ENCODE measurements at places on chromosomes 11 and 22. TPM values are rescaled to one million over a fixed set of nuclear protein-coding genes. Genes with fewer than 3 reads are reported as not detected.

- DNase-seq: no peak
Observed at GRCh38 chr11:77519847-77520246, 46.0 kb upstream of the PAK1 start.

DNA sequence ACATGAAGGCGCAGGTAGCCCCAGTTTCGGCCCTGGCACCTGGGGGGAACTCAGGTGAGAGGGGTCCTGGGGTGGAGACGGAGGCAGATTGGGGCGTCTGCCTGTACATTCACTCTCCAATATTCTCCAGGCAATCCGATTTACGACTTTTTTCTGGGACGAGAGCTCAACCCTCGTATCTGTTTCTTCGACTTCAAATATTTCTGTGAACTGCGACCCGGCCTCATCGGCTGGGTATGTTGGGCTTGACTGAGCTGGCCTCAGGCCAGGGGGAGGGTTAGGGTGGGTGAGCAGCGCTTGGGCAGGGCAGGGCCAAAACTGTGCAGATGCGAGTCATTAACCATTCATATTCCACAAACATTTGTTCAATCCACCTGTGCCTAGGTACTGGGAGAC, 1.7 kb downstream of the TM7SF2 start:
- DNase-seq: peak; percentile 57

DNA sequence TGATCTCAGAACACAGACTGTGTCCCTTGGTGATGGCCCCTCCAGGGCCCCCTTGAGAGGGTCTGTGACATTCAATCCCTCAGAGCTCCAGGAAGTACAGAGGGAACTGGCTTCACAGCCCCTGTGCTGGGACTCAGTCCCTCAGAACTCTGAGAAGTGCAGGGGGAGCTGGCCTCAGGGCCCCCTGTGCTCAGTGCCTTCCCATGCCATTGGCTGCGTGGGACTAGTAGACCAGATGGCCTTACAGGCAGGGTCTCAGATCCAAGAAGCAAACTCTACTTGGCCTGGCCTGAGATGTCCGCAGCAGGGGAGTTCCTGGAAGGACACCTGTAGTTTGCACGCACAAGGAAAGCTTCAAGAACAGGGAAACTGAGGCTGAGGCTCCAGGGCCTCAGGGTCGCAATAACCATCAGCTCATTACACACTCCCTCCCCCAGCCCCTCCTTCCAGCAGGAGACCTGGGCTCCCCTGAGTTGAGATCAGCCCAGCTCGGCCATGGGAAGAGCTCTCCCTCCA, 138.4 kb downstream of the BRD1 start:
- no peak for DNase-seq

DNA sequence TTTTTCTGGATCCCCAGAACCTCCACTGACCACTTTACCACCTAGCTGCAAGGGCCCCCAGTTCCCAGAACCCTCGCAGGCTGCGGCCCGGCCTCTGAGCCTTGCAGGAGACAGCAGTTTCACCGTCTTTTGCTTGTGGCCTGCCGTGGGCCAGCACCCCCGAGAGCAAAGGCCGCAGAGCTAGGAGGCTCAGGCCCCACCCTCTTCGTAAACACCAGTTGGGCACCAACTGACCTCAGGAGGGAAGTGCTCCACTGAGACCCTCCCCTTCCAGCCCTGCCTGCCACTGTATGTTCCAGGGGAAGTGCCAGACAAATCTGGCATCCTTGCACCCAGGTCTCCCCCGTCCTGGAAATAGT, 23.4 kb upstream of the CREB3L1 start:
- DNase-seq: no peak

GRCh38 chr11:85086504-85087284, 540.5 kb downstream of the DLG2 start:
- DNase-seq: no peak

The OR51L1 gene
- 5.5 TPM for total RNA-seq

The SMC1B gene
- 0.72 TPM for total RNA-seq
